ENCODE measurements at places on chromosomes 6 and 20. TPM values are rescaled to one million over a fixed set of nuclear protein-coding genes. Genes with fewer than 3 reads are reported as not detected.

SCAND1 gene
- total RNA-seq = 86.8 TPM

PHACTR3 gene
- 1.6 TPM for total RNA-seq

POFUT1 gene
- 36.0 TPM for total RNA-seq

PRPH2 gene
- total RNA-seq = 0.17 TPM

PERP gene
- total RNA-seq = 49.8 TPM

MRPS18A gene
- 35.5 TPM for total RNA-seq
